ENCODE measurements at places on chromosomes 1 and 21.

DNA sequence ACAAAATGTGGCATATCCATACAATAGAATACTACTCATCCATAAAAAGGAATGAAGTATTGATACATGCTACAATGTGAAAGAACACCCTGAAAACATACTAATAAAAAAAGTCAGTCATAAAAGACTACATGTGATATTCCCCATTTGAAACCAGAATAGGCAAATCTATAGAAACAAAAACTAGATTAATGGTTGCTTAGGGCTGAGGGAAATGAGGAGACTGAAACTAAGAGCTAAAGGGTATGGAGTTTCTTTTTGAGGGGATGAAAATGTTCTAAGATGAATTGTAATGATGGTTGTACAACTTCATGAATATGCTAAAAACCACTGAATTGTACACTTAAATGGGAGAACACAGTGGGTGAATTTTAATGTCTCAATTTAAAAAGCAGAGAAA is 50.9 kb downstream of the ACBD6 start:
- DNase-seq: no peak

DNA sequence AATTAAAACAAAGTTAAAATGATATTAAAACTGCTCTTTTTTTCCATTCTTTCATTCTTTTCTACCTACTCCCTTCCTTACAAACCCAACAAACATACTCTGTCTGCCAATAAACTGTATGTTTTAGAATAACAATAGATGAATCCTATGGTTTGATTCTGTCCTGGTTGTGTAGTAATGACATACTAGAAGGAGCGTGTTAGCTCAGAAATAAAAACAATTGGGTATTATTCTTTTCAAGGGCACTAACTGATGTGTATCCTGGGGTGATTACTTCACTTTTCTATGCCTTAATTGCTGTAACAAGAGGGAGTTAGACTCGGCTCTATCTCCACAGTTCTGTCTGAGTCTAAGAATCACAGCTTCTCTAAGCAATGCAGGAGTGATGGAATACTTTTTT is 194.4 kb downstream of the GIPC2 start:
- DNase-seq: no peak

DNA sequence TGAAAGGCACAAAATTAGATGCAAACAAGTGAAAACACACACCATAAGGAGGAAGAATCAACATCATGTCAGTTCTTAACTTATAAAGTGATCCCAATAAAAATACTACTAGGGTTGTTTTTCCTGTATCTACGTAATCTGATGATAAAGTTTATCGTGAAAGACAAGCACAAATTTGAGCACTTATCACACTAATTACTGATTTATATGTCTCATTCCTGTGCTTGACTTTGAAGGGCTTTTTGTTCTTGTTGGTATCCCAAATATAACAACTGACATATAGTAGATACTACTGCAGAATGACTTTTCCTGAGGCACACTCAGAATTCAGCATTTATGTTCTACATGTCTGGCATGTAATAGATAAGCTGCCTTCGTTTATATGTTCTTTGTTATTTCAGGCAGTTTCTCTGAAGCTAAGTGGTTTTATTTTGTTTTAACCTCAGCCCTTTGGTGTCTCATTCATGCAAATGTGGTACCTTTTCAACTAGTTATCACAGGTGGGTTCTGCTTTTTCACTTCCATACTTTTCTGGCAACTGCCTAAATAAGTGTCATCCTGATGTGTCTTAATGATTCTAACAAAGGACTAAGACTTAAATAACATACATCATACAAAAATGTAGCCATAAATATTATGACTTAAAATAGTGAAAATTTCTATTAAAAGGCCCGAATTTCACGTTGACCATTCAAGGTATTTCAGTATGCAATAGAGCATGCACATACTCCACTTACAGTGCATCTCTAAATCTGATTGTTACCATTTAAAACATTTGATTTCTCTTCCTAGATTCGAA is 73.2 kb downstream of the LRRC8C start:
- no peak for DNase-seq

- no peak for DNase-seq
These were observed 17.4 kb downstream of the DEPDC1 start for GRCh38 chr1:68479501-68479900.

DNA sequence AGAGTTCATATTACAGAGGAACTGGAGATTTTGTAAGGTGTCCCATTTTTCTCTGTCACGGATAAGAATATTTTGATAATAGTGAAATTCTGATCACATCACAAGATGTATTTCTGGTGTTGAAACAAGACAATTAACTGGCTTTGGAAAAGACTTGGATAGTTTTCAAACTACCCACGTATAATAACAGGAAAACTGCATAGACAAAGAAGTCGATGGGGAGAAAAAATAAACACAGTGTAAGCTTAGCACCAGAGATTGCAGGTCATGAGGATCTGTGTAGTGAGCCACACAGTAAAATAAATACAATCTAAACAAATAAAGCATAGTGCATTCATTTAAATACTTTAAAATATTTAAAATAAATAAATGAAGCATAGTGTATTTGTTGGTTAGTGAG is 452.3 kb upstream of the ADAMTS5 start:
- DNase-seq: no peak

- no peak for DNase-seq
These were observed 45.2 kb downstream of the SLC30A7 start for GRCh38 chr1:100941098-100941527.

All from 8988T (cell line).